Ascending aorta (tissue), 2 donors: ENCODE measurements at places on chromosomes 6 and 20.
A peak's percentile ranks its signal among the peaks of the same experiment; 100 is the strongest.

DNA sequence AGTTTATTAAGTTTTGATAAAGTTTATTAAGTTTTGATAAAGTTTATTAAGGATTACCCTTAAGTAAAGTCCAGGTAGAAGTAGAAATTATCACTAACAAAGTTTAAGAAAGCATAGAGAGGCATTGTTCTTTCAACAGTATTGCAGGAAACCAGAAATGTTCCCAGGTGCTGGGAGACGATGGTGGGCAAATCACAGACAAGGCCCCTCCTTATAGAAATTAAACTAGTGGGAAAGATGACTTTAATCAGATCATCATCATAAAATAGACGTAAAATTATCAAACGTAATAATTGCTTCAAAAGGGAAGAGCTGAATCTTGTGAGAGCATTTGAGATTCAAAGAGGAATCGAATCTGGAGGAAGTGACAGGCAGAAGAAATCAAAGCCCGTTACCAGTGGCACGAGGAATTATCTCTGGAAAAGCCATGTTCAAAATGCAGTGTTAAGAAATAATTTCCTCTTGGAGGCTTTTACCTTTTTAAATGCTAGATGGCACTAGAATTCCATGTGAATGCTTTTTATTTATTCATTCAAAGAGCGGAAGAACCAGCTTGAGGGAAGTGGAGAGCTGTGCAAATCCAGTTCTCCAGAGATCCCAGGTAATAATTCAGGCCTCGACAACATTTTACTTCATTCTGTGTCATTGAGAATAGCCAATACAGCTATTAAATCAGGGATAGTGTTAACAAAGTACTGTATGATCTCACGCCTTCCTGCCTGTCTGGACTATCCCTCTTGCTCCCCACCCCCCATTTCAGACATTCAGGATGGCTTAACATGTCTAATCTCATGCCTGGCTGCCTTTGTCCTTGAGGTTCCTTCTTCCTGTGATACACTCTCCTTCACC lies 1.0 kb upstream of the APMAP start:
- no peaks in the 10 kb centered on the region for H3K27me3 ChIP-seq
- peak overlapping the region; percentile 92 for H3K4me3 ChIP-seq
- no peaks in the 10 kb centered on the region for H3K4me1 ChIP-seq
- peak overlapping the region; percentile 99 for H3K27ac ChIP-seq

- H3K4me1 ChIP-seq: peaks cover 4% of the 10 kb centered on the region
- DNase-seq: no peak
- no peak overlapping the region for H3K27ac ChIP-seq
- H3K27me3 ChIP-seq: peaks cover 33% of the 10 kb centered on the region
- no peaks in the 10 kb centered on the region for H3K36me3 ChIP-seq
Observed at GRCh38 chr6:100469101-100469859, 4.6 kb upstream of the SIM1 start.

GRCh38 chr20:59441860-59442810 lies 141.7 kb downstream of the EDN3 start:
- no peak overlapping the region for H3K27ac ChIP-seq
- no peak overlapping the region for H3K4me3 ChIP-seq
- no peaks in the 10 kb centered on the region for H3K4me1 ChIP-seq
- no peaks in the 10 kb centered on the region for H3K36me3 ChIP-seq

- DNase-seq: no peak
- no peak overlapping the region for H3K4me3 ChIP-seq
- H3K27ac ChIP-seq: no peak overlapping the region
- no peaks in the 10 kb centered on the region for H3K36me3 ChIP-seq
- no peaks in the 10 kb centered on the region for H3K27me3 ChIP-seq
Observed at GRCh38 chr6:52024451-52025068, 62.9 kb downstream of the PKHD1 start.

GRCh38 chr6:26532699-26533531 lies 5.3 kb upstream of the HMGN4 start:
- peak overlapping the region; percentile 79 for H3K27ac ChIP-seq
- no peaks in the 10 kb centered on the region for H3K36me3 ChIP-seq
- peaks cover 24% of the 10 kb centered on the region for H3K4me1 ChIP-seq
- no peak for DNase-seq
- peak overlapping the region; percentile 85 for H3K4me3 ChIP-seq
- H3K27me3 ChIP-seq: no peaks in the 10 kb centered on the region

GRCh38 chr20:54062812-54063280 lies 7.5 kb downstream of the BCAS1 start:
- no peaks in the 10 kb centered on the region for H3K4me1 ChIP-seq
- H3K4me3 ChIP-seq: no peak overlapping the region

DNA sequence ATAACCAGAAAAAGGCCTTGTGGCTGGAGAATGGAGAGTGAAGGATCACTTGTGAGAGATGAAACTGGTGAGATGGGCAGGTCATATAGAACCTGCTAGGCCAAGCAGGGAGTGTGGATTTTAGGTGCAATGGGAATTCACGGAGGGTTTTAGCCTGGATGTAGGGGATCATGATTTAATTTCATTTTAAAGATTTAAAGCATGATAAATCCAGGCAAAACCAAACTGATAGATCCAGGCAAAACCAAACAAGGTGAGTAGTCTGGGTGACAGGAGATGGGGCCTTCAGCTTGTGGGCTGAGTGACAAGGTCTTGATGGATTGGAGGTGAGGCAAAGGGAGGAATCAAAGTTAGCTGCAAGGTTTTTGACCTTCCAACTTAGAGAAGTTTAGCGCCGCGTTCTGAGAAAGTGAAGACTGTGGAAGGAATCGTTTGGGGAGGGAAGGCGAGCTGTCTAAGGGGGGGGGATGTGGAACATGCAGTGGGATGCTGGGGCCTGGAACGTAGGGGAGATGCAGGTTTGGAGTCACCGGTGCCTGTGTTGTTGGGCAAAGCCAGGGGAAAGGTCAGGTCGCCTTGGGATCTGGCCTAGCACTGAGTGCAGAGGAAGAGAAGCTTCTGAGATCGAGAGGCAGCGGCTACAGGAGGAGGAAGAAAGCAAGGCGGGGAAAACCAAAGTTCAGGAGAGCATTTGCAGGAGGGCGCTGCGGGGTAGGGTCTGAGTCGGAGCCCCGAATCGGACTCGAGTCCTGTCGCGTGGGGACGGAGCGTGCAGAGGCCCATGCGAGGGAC lies 1.3 kb upstream of the PLCG1 start:
- H3K4me1 ChIP-seq: no peaks in the 10 kb centered on the region
- peak overlapping the region; percentile 98 for H3K27ac ChIP-seq
- H3K36me3 ChIP-seq: no peaks in the 10 kb centered on the region
- H3K4me3 ChIP-seq: peak overlapping the region; percentile 99
- DNase-seq: no peak
- no peaks in the 10 kb centered on the region for H3K27me3 ChIP-seq

GRCh38 chr20:38664284-38664683 lies 60.0 kb upstream of the SLC32A1 start:
- no peak overlapping the region for H3K4me3 ChIP-seq
- no peak for DNase-seq
- no peaks in the 10 kb centered on the region for H3K36me3 ChIP-seq
- no peaks in the 10 kb centered on the region for H3K27me3 ChIP-seq
- H3K27ac ChIP-seq: no peak overlapping the region
- no peaks in the 10 kb centered on the region for H3K4me1 ChIP-seq

DNA sequence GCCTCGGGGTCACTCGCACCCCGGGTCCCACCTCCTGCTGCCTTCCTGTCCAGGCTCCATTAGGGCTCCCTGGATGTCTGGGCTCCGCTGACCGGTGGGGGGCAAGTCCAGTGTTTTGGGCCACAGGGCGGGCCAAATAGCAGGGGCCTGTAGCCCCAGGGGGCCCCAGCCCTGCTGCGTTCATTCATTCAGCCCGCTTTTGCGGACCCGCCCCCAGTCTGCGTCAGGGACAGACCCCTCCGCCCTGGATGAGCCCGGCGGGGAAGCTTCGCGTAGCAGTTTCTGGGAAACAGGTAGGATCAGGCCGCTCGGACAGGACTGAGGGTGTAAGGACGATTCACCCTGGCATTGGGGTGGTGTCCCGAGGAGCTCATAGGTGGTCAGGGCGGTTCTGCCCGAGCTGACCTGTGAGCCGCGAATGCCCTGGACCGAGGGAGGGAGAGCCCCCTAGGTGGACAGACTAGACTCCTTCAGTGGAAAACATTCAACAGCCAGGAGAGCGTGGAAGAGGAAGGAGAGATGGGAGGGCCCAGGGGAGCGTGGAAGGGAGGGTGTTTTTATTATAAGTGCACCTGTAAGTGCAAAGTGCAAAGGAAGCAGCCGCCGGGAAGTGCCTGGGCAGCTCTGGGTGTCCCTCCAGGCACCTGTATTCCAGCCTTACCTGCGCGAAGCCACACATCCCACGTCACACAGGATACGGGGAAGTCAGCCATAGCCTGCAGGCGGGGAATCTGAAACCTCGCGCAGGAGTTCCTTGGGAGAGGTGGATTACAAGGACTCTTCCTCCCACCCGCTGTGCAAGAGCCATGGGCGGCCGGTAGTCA lies 662 bp downstream of the ENTPD6 start:
- no peak for DNase-seq
- no peaks in the 10 kb centered on the region for H3K36me3 ChIP-seq
- peak overlapping the region; percentile 87 for H3K4me3 ChIP-seq
- no peaks in the 10 kb centered on the region for H3K4me1 ChIP-seq
- no peaks in the 10 kb centered on the region for H3K27me3 ChIP-seq
- peak overlapping the region; percentile 75 for H3K27ac ChIP-seq

DNA sequence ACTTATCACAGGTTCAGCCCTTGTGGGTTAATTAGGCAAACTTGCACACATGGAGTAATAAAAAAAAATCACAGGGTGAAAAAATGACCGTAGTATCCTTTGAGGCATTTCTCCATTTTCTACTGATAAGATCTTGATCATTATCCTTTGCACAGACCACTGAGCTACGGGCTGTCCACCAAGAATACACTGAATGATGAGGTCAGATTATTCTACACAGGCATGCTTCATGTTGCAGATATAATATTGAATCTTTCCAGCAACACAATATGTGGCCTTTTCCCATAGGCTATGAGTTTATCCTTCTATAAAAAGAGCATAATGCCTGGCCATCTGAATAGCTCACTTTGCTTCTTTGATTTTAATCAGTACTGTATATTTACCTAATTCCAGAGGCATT lies 168.9 kb downstream of the FRK start:
- DNase-seq: no peak
- H3K4me3 ChIP-seq: no peak overlapping the region
- H3K27ac ChIP-seq: no peak overlapping the region
- no peaks in the 10 kb centered on the region for H3K36me3 ChIP-seq
- H3K4me1 ChIP-seq: no peaks in the 10 kb centered on the region

GRCh38 chr6:94651239-94651638 lies 926.1 kb upstream of the MANEA start:
- no peak overlapping the region for H3K4me3 ChIP-seq
- DNase-seq: no peak
- H3K4me1 ChIP-seq: no peaks in the 10 kb centered on the region
- H3K27me3 ChIP-seq: no peaks in the 10 kb centered on the region

- H3K27ac ChIP-seq: no peak overlapping the region
- no peaks in the 10 kb centered on the region for H3K36me3 ChIP-seq
Observed at GRCh38 chr6:153831350-153832078, 207.5 kb upstream of the OPRM1 start.

DNA sequence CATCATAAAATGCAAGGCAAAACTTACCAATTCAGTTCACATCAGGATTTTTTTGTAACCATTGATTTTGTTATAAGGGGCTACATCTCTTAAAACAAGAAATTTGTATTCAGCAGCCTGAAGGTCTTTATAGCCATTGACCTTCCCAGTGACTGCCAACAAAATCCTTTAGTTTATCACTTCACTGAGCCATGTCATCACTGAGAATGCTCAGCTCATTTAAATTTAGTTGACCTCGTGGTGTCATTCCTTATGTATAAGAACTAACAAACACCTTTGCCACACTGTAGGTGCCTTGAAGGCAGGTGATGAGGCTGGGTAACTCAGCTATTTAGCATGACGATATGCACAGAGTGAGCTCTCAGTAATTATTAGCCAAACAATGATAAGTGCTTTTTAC lies 77.7 kb downstream of the GRM1 start:
- DNase-seq: no peak
- no peak overlapping the region for H3K4me3 ChIP-seq
- H3K4me1 ChIP-seq: no peaks in the 10 kb centered on the region
- no peak overlapping the region for H3K27ac ChIP-seq
- no peaks in the 10 kb centered on the region for H3K36me3 ChIP-seq

DNA sequence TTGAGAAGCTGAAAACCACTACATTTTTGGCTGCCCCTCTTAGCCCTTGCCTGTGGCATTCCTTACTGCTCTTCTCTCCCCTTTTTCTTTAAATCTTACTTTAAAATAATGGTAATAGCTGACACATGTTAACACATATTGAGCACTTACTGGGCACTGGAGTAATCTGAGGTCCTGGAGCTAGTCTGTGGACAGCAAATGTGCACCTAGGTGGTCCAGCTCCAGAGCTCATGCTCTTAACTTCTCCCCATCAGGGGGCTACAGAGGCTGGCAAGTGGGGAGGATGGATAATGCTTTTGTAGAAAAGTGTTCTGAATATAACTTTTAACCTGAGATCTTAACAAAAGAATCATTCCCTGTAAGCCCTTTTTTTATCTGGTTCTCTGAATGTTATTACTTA lies 74.8 kb downstream of the ADGRB3 start:
- no peaks in the 10 kb centered on the region for H3K4me1 ChIP-seq
- no peak for DNase-seq
- H3K27me3 ChIP-seq: no peaks in the 10 kb centered on the region
- H3K27ac ChIP-seq: no peak overlapping the region
- H3K36me3 ChIP-seq: no peaks in the 10 kb centered on the region

GRCh38 chr6:22372922-22373321 lies 76.1 kb upstream of the PRL start:
- H3K36me3 ChIP-seq: no peaks in the 10 kb centered on the region
- H3K27me3 ChIP-seq: no peaks in the 10 kb centered on the region
- no peaks in the 10 kb centered on the region for H3K4me1 ChIP-seq
- H3K4me3 ChIP-seq: no peak overlapping the region
- no peak for DNase-seq

GRCh38 chr6:149138699-149139294 lies 178.7 kb upstream of the TAB2 start:
- DNase-seq: no peak
- H3K4me3 ChIP-seq: no peak overlapping the region
- H3K27ac ChIP-seq: no peak overlapping the region
- no peaks in the 10 kb centered on the region for H3K4me1 ChIP-seq

DNA sequence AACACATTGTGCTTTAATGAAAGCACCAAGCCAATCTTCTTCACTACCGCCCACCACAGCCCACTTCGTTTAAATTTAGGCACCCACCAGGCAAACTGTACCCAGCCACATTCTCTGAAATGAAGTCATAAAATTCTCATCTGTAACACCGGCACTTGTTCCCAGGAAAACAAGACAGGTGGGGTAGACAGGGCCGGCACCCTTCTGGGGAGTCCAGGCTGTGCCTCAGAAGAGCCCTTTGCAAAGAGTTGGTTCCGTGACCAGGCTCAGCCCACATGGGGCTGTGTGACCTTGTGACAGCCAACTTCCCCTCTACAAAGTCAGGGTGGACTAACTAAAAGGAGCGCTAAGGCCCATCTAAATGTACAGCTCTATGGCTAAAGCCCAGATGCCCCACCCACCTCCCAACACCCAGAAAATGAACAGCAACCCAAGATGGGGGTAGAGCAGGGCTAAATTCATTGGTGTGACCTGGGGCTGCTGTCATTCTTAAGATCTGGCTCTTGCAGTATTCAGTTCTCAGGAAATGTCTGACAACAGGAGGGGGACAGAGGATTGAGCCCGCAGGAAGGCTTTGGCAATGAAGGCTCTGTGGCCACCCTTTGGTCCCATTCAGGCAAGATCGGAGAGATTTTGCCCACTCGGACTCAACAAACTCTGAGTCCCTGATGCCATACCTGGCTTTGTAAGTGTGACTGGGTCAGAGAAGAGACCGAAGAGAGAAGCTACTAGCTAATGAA lies 56.7 kb downstream of the TRERF1 start:
- H3K4me1 ChIP-seq: no peaks in the 10 kb centered on the region
- no peaks in the 10 kb centered on the region for H3K27me3 ChIP-seq
- H3K36me3 ChIP-seq: no peaks in the 10 kb centered on the region
- H3K27ac ChIP-seq: no peak overlapping the region
- DNase-seq: peak; percentile 12
